Activated T-helper 17 cell treated with anti-CD3 and anti-CD28 coated beads, Interleukin-2, amount 50 U/mL, for 72 hours (primary cell): ENCODE measurements at places on chromosomes 16 and 17.
A peak's percentile ranks its signal among the peaks of the same experiment; 100 is the strongest.

DNA sequence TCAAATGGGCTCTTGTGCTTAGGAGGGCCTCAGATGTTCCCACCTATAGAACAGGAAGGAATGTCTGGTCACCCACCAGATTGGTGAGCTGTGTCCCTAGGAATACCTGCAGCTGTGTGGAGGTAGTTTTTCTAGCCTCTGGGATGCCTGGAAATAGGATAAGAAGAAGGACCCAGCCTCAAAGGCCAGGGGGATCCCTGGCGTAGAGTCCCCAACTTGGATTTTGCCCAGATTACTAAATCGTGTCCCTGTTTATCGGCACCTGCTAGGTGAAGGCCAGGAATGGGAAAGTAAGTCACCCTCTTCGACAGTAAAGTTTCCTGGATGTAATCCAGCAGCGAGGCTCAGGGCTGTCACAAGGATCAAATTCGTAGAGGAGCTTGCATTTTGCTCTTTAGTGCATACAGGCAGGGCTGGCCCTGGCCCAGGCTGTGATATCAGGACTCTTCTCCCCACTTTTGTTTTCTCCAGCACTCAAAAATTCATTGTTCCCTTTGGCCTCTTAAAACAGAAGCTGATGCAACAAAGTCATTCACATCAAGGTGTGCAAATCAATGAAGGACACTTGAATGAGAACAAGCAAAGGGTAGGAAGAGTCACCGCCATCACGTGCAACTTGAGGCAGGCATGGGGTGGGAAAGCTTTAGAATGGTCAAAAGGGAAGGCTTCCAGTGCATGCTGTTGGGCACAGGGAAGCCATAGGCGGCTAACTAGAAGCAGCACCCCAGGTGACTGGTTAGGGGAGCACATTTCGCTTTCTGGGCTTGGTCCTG lies 7.5 kb downstream of the SLC13A2 start:
- ATAC-seq, result no peak

GRCh38 chr17:81419886-81420768 lies 24.9 kb downstream of the BAHCC1 start:
- ATAC-seq, result no peak

DNA sequence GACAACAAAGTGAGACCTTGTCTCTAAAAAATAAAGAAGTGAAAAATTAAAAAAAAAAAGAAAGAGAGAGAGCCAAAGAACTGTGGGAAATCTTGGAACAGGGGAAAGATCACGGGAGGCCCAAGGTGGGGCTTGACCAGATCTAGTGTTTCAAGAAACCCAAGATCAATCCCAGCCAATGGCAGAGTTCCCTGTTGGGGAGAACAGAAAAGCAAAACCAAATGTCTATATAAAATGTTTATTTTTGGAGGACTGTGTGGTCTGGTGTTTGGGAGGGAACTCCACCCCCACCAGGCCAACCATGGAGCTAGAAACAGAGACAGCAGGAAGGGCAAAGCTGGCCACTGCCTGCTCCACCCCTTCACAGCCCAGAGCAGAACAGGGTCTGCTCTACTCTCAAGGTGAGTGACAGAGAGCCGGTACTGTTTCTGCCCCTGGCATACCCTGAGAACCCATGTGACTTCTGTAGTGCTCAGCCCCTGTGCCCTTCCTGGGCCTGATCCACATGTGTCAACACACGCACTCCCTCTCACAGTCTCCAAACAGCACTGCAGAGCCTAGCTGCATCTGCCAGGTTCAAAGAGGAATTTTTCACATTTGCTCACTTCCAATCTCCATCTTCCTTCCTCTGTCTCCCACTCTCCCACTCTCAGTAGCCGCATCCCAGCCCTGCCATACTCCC lies 3.7 kb downstream of the TMEM101 start:
- ATAC-seq, result no peak

DNA sequence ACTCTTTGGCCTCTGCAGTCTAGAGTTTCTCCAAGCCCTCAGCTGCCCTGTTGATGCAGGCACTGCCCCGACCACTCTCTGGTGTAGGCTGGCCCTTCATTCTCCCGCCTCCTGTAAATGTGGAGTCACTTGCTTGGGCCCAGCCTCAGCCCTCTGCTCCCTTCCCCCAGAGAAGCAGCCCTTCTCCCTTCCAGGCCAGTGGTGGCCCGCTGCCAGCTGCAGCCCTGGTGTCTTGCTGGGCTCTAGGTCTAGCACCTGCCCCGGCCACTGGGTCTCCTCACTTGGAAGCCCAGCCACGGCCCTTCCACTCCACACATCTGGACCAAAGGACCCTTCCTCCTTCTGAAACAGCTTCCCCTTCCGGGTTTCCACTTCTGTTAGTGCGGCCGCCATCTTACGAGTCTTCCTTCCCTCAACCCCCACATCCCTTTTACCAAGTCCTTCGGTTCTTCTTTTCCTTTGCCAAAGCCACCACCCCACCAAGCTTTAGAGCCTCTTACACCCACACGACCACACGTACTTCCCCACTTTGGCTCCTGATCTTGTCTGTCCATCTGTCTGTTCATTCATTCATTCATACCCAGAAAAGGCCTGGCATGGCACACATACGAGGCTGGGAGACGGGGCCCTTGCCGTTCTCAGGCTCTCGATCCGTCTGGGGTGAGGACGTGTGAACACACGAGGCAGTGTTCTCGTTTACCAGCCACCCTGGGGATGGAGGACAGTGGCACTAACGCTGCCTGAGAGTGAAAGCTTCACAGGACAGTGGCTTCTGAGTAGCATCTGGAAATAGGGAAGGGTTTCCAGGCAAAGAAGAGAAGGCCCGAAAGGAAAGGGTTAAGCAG lies 68.0 kb downstream of the ABR start:
- ATAC-seq, result no peak

- ATAC-seq, result no peak
These were observed 33.0 kb downstream of the C16orf54 start for GRCh38 chr16:29712809-29713208.

GRCh38 chr17:83080579-83080857 lies 1.1 kb downstream of the METRNL start:
- ATAC-seq, result peak; percentile 6

DNA sequence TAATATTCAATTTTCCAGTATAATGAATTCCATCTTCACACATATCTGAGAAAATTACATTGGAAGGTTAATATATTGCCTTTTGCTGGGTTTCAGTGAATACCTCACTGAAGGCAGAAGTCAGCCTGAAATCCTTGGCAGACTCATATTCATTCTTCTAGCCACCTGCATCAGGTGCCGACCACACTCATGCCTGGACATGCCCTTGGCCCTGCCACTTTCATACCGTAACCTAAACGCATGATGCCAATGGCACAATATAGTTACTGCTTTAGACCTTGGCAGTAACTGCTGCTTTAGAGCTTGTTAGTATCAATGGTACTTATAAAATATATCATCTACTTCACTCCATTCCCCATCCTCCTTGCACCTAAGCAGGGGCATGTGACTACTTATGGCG lies 817.6 kb upstream of the CDH8 start:
- no peak for ATAC-seq

DNA sequence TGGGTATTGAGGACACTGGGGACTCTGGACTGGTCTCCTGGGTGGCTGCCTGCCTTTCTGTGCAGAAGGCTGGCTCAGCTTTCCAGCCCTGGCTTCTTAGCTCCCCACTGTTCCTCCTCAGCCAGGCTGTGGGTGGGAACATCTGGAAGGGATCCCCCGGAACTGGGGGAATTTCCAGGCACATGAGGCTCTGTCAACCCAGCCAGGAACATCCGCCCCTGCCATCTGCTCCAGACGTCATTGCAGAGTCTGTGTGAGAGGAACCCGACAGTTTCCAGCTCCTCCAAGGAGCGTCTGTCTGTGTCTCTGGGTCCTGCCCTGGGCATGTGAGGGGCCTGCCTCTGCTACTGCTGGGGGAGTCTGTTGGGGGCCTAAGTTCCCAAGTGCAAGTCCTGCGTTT lies 36.2 kb upstream of the CRHR1 start:
- ATAC-seq, result no peak

DNA sequence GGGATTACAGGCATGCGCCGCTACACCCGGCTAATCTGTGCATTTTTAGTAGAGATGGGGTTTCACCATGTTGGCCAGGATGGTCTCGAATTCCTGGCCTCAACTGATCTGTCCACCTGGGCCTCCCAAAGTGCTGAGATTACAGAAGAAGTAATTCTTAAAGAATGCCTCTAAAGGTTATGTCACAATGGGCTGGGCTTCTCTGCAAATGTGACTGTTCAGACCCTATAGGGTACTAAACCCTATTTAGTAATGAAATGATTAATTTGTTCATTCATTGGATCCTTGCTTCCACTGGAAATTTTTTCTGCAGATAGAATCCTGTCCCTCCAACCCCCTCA lies 108.8 kb upstream of the CORO6 start:
- ATAC-seq, result no peak

- ATAC-seq, result no peak
These were observed 178.2 kb upstream of the CACNG3 start for GRCh38 chr16:24077966-24078365.

- no peak for ATAC-seq
These were observed 94.7 kb upstream of the SDK2 start for GRCh38 chr17:73738751-73739575.

DNA sequence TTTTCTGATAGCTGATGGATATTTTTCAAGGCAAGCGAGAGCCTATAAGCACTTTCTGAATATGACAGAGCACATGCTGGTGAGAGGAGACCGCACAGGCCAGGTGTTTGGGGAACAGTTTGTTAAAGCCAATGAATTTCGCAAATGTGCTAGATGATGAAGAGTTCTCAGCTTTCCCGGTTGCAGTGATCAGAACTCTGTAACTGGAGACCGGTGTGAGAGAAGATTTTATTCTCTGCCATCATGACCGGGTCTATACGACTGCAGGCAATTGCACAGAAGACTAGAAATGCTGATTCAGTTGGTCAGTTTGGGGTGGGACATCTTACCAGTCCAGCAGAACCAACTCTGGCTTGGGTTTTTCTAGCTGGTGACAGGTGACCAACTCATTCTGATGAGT lies 25.4 kb downstream of the SMTNL2 start:
- ATAC-seq, result no peak

- ATAC-seq, result peak; percentile 91
These were observed 12.0 kb upstream of the RNF157 start for GRCh38 chr17:76252040-76252954.

GRCh38 chr17:44913676-44914075 lies 1.6 kb downstream of the GFAP start:
- ATAC-seq, result no peak

GRCh38 chr17:40360091-40360490 lies 4.4 kb downstream of the GJD3 start:
- no peak for ATAC-seq

- no peak for ATAC-seq
These were observed 20.9 kb downstream of the OSBPL7 start for GRCh38 chr17:47800686-47801085.
